ENCODE measurements at places on chromosomes 12 and 14.

- no peak for DNase-seq
Measured at GRCh38 chr14:100077441-100077840, 12.2 kb downstream of the EVL start.

DNA sequence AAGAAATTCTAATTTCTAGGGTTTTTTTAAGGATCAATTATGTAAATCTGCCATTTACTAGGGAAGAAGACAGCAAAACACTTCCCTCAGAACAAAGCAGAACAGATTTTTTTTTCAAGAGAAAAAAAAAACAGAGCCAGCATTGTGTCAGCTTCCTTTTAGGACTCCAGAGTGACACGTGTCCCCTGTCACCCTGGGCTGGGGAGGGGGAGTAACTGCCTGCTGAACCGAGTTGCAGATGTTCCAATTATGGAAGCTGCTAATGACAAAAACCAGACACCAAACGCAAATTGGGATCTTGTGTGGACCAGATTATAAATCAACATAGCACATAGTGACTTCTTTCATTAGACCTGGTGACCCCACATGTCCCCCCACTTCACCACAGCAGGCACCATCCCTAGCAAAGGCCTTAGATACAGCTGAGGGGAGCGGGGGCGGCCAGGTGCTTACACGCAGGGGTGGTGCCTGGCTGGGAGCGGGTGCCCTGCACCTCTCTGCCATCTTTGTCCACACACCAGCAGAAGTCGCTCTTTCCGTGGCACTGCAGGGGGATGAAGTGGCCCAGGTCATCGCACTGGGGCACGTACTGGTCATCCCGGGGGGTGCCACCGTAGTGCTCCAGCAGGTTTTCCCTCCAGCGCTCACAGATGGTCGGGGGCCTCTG, 25.4 kb downstream of the RTRAF start:
- no peak for DNase-seq

DNA sequence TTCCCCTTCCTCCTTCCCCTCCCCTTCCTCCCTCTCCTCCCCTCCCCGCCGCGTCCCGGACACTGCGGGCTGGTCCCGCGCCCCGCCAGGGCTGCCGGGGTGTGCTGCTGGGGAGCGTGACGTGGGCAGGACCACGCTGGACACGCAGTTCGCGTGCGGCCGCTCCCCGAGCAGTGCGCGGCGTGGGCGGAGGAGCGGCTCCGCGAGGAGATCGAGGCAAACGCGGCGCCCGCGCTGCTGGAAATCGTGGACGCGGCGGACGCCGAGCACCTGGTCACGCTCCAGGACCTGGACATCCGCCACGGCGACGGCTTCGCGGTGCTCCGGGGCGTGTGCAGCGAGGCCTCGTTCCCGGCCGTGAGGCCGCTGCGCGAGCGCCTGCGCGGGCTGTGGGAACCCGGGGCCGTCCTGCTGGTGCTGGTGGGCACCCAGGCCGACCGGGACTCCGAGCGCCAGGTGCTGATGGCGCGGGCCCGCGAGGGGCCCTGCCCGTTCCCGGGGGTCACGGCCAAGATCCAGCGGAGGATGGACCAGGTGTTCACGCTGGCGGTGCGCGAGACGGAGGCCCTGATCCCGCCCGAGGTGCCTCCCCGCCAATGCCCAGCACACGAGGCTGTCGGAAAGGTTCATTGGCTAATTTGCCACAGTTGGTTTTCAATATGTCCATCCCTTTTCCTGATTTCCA, 84.3 kb downstream of the TNFAIP2 start:
- no peak for DNase-seq

- DNase-seq = no peak
Measured at GRCh38 chr12:93447555-93448290, 6.0 kb upstream of the UBE2N start.

DNA sequence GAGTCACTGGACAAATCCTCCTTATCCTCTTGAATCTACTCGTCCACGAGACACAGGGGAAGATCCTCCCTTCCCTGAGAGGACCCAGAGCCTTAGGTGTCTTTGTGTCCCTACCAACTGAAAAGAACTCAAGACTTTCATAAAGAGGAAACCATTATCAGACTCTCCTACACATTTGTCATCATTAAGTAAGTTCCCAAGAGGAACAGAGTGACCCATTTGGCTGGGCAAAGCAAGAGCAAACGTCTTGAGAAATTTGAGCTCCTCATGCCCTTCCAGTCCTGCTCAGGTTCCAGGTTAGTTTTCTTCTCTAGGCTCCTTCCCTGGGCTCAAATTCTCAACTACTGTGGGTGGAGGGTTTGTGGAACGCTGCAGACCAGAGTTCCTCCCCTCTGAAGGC, 5.7 kb downstream of the MLF2 start:
- DNase-seq = no peak

DNA sequence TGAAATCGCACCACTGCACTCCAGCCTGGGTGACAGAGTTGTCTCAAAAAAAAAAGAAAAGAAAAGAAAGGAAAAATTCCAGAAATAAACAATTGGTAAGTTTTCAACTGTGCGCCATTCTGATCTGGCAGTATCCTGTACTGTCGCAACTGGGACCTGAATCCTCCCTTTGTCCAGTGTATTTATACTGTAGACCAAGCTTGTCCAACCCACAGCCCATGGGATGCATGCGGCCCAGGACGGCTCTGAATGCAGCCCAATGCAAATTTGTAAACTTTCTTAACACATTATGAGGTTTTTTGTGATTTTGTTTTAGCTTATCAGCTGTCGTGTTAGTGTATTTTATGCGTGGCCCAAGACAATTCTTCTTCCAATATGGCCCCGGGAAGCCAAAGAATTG, 84.7 kb downstream of the TMCC3 start:
- no peak for DNase-seq

GRCh38 chr14:40053416-40053815, 621.2 kb upstream of the FBXO33 start:
- no peak for DNase-seq
